ENCODE measurements at places on chromosomes 7 and 10.

GRCh38 chr7:150586068-150586784 is 19.0 kb downstream of the GIMAP4 start:
- no peak for DNase-seq

- peak; percentile 24 for DNase-seq
Measured at GRCh38 chr10:70272925-70273316, 10.9 kb downstream of the NPFFR1 start.

GRCh38 chr10:31617757-31618156 is 298.7 kb downstream of the ZEB1 start:
- DNase-seq: no peak

- no peak for DNase-seq
Measured at GRCh38 chr7:7798510-7798909, 80.1 kb upstream of the RPA3 start.

- no peak for DNase-seq
Measured at GRCh38 chr10:71816421-71816851, 34.6 kb downstream of the PSAP start.

GRCh38 chr7:154836021-154836448 is 166.9 kb downstream of the PAXIP1 start:
- DNase-seq: no peak

DNA sequence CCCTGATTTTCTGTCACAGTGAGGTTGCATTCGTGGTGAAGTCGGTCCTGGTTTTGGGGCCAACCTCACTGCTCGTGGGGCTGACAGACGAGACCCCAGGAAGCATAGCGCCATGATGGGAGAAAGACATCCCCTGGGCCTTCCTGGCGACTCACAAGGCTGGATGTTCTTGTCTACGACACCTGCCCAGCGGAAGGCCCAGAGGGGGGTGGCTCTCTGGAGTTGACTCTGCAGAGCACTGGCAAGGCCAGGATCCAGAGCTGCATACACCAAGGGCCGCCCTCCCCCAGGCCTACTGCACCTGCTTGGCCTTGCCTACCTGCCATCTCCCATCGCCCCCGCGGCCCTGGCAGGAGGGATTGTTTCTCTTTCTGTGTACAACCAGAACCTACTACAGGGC is 608.9 kb downstream of the PTPRN2 start:
- DNase-seq: no peak

- no peak for DNase-seq
Measured at GRCh38 chr10:119468542-119469324, 73.8 kb downstream of the RGS10 start.

GRCh38 chr7:22192801-22193200 is 164.2 kb downstream of the RAPGEF5 start:
- no peak for DNase-seq

DNA sequence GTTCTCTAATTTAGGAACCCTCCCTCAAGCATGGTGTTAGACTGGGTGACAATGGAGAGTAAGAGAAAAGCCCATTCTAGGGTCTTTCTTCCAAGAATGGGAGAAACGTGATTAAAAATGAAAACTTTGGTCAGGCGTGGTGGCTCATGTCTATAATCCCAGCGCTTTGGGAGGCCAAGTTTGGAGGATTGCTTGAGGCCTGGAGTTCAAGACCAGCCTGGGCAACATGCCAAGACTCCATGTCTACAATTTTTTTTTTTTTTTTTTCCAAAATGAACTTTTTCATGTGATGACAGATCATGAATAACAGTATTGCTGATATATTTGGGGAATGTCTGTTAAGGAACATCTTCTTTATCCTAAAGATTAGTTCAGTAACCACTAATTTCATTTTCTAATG is 194.6 kb downstream of the MLLT10 start:
- DNase-seq: no peak

DNA sequence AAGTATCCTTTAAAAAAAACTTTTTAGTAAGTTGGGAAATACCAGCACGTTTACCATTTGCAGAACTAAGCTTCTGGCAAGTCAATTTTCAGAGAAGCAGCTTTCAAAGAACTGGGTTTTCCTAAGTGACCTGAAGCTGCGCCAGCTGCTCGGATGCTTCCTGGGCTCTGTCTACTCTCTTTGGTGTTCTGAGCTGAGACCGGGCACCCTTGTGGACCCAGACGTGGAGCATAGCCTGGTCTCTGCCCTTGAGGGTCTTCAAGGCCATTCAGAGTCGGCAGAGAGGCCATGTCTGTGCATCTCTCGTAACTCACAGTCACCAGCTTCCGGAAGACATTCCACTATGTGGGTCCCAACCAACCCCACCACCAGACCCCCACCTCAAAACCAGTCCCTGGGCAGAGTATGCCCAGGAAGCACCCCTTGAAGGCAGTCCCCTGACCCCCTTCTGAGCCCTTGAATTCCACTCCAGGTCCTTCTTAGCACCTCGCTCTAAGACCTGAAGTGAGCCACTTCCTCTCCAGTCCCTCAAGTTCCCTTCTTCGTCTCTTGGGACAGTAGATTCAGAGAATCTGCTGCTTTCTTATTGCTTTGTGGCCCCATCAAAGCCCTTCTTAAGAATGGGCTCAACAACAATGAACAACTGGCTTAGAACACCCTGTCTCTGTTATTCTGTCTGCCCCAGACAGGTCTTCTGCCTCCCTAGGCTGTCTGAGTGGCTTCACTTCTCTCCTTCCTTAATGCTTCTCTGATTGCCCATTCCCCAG is 8.5 kb downstream of the CALML5 start:
- no peak for DNase-seq

- DNase-seq: no peak
Measured at GRCh38 chr10:114283091-114283490, 44.0 kb downstream of the VWA2 start.

- no peak for DNase-seq
Measured at GRCh38 chr7:83178066-83178465, 15.4 kb upstream of the PCLO start.

DNA sequence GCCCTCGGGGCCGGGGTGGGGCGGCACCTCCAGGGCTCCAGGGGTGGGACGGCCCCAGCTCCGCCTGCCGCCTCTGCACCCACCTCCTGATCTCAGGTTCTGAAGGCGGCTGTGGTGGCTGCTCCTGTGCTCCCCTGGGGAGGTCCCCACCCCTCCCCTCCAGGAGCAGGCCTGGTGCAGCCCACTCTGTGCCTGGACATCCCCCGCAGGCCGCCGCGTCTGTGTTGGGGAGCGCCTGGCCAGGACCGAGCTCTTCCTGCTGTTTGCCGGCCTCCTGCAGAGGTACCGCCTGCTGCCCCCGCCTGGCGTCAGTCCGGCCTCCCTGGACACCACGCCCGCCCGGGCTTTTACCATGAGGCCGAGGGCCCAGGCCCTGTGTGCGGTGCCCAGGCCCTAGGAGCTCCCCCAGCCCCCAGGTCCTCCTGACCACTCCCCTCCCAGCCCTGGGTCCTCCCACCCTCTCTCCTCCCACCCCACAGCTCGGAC is 5.5 kb downstream of the CYP2W1 start:
- no peak for DNase-seq

DNA sequence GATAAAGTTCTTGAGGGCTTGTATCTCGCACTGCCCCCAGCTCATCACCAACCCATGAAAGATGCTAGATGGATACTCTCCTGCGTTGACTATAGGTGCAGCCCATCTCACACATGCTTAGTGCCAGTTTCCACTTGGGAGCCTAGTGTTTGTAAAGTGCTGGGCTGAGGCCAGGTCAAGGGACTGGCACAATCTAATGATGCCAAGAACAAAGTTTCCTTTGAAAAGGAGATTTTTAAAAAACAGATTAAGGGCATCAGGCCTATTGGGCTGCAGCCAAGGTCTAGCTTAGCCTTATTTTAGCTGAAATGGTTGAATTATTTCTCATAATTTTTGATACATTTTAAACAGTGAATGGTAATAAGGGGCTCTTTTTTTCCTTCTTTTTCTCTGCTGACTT is 259.0 kb downstream of the ADRA2A start:
- no peak for DNase-seq

DNA sequence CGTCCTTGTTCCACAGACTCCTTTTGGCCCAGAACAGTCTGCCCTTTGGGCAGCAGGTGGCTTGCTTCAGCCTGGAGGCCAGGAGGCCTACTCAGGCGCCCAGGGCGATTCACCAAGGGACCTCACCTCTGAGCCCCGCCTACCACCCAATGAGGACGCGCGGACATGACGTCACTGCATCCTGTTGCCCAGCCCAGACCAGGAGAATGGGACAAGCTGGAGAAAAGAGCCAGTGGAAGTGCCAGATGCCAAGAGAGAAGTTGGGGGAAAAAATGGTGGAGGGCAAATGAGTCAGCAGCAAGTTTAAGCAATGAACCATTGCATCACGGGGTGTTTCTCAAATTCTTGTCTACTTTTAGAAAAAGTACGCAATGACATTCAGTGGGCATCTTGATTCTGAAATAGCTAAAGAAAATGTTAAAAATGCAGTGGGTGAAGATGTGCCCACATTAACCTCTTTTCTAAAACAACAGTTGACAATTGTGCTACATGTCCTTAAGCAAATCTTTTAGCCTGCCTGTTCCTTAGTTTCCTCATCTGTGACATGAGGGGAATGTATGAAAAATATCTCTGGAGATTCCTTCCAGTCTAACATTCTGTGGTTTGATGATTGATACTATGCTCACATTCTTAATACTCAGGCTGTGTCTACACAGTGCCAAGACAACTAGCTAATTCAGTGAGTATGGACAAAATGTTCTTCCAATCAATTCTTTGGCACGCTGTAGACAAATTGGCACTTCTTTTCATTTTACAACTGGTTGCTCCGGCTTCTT is 23.9 kb upstream of the LEP start:
- DNase-seq: no peak

GRCh38 chr10:51569467-51569866 is 129.9 kb downstream of the CSTF2T start:
- no peak for DNase-seq

DNA sequence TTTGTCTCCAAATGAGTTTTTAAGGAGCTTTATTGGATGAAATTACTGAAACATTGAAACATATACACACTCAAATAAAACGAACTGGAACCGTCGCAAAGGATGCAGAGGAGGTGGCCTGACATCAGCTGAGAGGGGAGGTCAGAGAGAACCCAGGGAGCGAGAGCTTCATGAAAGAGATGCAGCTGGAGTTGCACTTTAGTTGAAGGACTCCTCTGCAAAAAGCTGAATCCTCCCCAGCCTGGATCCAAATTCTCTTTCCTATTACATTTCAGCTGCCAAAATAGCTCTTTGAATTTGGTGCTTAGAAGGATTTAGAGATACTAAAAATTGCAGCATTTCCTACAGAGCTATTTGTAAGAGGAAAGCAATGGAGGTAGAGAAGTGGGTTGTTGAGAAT is 140.0 kb upstream of the DPP6 start:
- no peak for DNase-seq

- no peak for DNase-seq
Measured at GRCh38 chr7:41148521-41148951, 554.4 kb downstream of the INHBA start.

DNA sequence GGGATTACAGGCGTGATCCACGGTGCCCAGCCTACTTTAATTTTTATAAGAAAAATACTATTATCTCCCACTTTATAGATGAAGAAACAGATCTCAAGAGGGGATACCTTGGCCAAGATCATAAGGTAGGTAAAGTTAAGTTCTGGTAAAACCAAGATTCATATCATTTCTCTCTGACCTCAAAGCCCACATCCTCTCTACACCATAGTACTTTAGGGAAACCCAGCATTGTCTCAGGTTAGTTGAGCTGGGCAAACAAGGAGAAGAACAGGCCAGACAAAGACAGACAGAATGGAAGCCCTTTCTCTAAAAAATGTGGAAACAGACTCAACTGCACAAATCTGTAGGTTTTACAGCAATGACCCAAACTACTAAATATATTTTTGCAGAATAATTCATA is 197.7 kb upstream of the FRMD4A start:
- no peak for DNase-seq

DNA sequence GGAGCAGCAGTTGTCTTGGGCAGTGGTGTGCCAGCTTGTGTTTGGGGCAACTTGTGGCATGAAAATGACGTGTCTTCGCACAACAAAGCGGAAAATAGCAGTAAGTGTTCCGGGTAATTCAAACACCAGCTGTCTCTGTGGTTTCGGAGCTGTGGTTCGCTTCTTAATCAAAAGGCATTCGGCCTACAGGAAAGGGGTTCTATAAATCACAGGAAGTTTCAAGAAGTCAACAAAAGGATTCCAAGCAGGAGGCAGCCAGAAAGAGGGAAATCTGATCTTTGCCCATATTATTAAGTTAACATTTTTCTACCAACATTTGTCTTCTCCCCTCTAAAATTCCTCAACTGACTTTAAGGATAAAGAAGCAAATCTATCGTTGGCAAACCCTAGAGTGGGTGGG is 353.4 kb downstream of the FGFR2 start:
- no peak for DNase-seq

- peak; percentile 99 for DNase-seq
Measured at GRCh38 chr10:72273410-72274212, at the start of gene DDIT4. Gene DDIT4, plus strand, starts transcription at chr10:72273924. Its CDS starts 293 bp downstream, at chr10:72274217.

GRCh38 chr7:66682350-66683093 is 53.8 kb downstream of the KCTD7 start:
- DNase-seq: peak; percentile 30

GRCh38 chr10:3935933-3936359 is 150.9 kb upstream of the KLF6 start:
- no peak for DNase-seq

DNA sequence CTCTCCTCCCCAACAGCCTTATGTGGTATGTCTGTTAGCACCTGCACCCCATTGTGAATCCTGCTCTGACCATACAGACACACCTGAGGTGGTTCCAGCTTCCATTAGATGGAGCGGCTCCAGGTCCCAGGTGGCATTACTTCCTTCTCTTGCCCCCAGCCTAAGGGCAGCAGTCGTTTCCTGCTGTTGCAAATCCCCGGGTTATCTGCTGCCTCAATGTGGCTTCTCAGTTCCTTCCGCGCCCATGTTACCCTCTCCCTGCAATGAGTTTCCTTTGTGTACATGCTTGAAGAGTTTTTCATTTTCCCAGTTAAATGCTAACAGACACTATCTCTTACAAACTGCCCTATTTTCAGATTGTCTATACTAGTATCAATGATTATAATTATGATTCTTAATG is 62.8 kb upstream of the PRKCQ start:
- DNase-seq: peak; percentile 22

DNA sequence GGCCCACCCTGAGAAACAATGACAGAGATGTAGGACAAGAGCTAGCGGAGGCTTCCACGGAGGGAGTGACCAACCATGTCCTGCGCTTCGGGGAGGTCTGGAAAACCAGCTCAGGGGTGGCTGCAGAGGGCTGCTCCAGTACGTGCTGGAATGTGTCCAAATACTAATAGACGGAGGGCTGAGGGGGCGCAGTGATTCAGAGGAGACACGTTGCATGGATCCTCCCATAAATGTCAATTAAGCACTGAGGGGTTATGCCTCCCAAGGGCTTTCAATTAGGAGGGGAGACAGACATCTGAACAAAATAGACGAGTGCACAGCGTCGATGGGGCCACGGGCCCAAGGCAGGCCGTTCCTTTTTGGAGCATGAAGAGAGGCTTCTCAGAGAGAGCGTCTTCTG is 51.0 kb upstream of the NPS start:
- DNase-seq: no peak

DNA sequence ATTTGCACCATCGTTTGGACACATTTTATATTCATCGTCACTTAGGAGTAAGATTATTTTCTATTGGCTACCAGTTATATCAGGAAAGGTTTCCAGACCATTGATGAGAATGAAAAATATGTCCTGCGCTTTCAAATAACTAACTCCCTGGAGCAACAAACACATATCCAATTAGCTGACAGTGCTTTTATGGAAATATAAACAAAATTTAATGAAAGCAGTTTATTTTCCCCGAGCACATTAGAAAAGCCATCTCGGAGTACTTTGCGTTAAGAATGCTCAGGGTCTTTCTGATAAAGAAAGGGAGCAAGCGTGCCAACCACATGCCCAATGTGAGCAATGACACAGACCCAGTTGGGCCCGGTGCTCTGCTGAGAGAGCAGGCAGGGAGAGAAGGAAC is 85.1 kb upstream of the ZPBP start:
- no peak for DNase-seq

Measured in activated CD4-positive, alpha-beta memory T cell treated with anti-CD3 and anti-CD28 coated beads for 36 hours (primary cell).